ENCODE measurements at places on chromosomes 7 and 10.

DNA sequence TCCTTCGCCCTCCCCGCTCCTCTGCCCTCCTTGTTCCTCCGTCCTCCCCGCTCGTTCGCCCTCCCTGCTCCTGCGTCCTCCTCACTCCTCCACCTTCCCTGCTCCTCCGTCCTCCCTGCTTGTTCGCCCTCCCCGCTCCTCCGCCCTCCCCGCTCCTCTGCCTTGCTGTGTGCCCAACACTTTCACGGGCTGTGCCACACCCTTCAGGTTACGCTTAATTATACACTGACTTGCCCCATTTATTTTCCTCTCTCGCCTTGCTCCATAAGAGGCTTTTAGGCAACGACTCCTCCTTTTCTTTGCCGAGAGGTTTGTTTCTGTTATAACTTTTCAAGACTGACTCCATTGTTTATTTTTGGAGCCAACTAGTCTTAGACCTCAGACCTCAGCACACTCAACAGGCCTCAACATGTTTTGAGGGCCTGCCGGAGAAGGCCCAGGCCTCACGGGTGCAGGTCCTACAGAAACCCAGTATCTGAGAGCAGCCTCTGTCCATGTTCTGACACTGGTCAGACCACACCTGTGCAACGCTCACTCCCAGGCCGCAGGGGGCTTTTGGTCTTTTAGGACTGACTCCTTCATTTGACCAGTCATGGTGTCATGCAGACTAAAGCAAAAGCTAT, 18.2 kb upstream of the PRKAG2 start:
- DNase-seq, result no peak

GRCh38 chr10:117804470-117805011, 242.2 kb downstream of the RAB11FIP2 start:
- DNase-seq, result no peak

GRCh38 chr7:88191911-88192310, 27.9 kb downstream of the SRI start:
- DNase-seq, result no peak

GRCh38 chr10:108203905-108204527, 1039.5 kb upstream of the SORCS1 start:
- DNase-seq, result no peak

DNA sequence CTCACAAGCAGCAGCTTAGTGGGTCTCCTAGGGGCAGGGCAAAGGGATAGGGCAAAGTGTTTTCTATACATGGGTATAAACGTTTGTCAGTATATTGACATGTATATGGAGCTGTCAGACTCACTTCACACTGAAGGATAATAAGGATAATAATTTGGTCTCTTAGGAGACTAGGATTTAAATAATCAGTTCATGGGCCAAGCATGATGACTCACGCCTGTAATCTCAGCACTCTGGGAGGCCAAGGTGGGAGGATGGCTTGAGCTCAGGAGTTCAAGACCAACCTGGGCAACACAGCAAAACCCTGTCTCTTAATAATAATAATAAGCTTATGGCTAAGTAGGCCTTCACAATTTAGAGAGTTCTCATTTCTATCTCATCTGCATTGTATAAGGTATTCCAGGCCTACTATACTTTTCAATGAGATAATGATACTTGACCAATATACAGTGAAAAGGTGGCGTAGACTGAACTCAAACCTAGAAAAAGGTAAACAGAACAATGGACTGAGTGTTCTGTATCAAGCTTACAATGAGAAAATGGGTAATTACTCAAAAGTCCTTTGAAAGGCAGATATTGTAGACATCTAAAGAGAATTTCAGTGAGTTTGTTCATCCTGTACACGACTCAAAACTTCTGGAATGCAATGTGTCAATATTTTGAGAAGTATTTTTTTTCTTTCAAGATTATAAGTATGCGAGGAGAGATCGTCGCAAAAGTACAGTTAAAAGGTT, 7.0 kb downstream of the GSAP start:
- no peak for DNase-seq

DNA sequence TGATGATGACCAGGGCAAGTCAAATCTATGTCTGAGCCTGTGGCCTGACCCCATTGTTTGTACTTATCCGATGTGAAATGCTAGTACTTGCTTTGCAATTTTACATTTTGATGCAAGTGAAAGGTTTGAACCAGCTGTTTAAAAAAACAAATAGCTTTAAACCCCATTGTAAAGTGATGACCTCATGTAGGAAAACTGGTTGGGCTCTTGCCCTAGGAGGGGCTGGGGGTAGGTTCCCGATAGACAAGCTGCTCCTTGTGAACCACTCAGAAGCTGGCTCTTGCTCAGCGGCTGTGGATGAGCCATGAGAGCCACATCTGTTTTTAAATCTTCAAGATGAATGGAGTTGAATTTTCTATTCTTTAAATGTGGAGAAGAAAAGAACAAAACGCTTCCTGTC, 185.3 kb downstream of the WDR11 start:
- no peak for DNase-seq

GRCh38 chr7:99248391-99249095, 24.1 kb upstream of the MYH16 start:
- no peak for DNase-seq

GRCh38 chr10:77837248-77837924, 89.2 kb downstream of the DLG5 start:
- DNase-seq, result peak; percentile 43

DNA sequence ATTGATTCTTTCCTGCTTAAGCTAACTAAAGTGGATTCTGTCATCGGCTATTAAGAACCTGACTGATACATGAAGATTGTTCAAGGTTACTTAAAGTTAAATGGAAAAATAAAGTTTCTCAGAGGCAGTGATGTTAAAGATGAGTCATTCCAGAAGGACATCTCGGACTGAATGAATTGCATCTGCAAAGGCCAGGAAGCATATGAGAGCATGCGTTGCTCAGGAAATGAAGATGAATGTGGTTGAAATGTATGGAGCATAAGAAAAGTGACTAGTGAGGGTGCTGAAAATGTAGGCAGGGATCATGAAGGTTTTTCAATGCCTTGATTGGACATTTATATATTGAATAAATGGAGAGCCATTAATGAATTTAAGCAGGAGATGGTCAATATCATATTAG, 133.9 kb upstream of the GHITM start:
- no peak for DNase-seq

DNA sequence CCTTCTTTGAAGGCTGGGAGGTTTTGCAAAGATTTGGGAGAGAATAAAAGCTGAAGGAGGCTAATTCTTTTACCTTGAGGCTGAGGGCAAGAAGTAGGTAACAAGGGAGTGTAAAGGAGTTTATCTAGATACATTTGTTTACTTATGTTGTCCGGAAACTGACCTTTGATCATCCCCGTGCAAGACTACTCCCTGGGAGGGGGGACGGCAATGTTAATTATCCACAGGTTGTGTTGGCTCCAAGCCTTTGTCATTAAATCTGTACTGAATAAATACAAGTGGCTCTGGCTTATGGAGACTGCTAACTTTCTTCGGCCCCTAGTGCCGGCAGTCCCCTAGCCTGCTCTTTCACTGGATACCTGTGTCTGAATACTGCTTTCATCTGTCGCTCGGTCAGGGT, 1250.6 kb upstream of the LRRTM3 start:
- DNase-seq, result no peak

DNA sequence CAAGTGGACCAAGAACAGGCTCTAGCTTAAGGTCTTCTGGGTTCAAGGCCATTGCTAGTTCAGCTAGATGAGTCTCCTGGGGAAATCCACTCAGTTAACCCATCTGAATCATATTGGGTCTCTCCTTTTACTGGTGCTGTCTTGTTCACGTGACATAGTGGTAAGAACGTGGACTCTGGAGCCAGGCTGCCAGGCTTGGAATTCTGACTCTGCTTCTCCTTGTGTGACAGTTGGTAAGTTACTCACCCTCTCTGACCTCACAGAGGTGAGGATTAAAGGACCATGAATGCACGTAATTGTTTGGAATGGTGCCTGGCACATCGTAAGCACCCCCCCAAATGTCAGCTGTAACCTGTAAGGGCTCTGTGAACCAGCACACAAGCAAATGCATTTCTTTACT, 9.7 kb upstream of the CALU start:
- DNase-seq, result no peak

DNA sequence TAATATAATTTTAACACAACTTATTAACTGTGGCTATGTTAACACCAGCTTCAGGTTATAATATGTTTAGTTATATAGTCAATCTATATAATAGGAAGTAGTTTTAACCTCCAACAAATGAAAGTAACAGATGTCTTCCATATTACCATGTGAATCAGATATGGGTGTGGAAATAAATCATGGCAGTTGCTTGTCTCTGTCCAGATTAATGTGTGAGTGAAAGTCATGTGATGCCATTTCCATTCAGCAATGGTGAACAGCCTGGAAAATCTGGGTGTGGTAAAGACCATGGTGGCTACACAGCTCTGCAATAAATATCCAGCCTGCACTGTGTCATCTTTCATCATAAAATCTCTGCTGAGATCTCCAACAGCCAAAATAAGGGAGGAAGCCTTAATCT, 27.8 kb downstream of the HEPACAM2 start:
- no peak for DNase-seq

DNA sequence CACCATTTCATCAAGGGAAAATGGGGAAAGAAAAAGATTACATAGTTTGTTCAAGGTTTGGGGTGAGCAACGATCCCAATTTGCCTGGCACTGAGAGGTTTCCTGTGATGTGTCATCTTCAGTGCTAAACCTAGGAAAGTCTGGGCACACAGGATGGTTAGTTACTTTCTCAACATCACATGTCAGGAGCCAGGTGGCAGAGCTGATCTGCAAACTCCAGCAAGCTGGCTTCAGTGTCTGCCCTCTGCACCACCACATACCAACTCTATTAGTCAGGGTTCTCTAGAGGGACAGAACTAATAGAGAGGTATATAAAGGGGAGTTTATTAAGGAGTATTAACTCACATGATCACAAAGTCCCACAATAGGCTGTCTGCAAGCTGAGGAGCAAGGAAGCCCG, 11.3 kb downstream of the ADAM12 start:
- DNase-seq, result no peak

DNA sequence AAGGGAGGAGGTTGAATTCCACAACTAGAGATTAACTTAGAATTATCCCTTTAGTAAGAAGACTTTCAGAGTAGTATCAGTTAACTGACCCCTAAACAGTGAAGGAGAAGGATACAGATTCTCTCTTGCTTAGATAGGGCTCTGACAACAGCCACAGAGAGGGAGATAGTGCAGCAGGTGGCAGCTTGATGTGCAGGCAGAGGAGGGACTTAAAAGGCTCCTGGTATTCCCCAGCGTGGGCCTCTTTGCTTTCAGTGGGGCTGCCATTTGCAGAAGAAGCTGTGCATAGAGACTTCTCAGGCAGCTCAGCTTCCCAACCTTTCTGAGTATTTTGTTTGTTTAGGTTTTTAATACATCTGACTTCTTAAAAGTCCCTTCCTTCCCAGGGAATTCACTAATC, 16.0 kb downstream of the FZD1 start:
- no peak for DNase-seq

DNA sequence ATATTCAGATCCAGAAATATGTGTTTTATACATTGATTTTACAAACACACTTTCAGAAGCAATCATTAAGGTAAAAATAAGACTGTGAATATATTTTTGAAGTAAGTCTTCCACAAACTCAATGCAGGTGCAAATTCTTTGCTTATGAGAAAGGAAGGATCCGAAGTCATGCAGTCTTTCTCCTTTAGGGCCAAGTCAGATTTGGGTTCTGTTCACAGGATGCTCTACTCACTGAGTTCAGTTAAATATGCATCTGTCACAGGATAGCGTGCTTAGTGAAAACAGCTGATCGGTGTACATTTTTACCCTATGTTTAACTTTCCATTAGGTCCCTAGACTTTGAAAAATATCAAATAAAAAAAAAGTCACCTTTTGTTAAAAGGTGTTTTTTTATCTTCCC, 608.5 kb downstream of the PHTF2 start:
- no peak for DNase-seq

DNA sequence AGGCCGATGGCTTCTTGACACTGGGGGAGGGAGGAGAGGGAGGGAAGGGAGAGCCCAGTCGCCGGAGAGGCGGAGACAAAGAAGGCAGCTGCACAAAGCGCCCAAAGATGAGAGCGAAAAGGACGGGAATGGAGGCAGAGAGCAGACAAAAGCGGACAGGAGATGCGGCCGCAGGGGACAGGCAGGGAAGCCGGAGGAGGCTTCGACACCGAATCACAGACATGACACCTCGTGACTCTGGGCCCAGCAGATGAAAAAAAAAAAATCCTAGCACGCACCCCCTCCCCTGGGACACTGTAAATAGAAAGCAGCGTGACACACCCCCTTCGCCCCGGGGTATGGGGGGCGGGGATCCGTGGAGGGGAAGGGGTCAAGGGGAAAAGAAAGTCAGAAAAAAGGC, 976 bp downstream of the NAT16 start:
- DNase-seq, result no peak

DNA sequence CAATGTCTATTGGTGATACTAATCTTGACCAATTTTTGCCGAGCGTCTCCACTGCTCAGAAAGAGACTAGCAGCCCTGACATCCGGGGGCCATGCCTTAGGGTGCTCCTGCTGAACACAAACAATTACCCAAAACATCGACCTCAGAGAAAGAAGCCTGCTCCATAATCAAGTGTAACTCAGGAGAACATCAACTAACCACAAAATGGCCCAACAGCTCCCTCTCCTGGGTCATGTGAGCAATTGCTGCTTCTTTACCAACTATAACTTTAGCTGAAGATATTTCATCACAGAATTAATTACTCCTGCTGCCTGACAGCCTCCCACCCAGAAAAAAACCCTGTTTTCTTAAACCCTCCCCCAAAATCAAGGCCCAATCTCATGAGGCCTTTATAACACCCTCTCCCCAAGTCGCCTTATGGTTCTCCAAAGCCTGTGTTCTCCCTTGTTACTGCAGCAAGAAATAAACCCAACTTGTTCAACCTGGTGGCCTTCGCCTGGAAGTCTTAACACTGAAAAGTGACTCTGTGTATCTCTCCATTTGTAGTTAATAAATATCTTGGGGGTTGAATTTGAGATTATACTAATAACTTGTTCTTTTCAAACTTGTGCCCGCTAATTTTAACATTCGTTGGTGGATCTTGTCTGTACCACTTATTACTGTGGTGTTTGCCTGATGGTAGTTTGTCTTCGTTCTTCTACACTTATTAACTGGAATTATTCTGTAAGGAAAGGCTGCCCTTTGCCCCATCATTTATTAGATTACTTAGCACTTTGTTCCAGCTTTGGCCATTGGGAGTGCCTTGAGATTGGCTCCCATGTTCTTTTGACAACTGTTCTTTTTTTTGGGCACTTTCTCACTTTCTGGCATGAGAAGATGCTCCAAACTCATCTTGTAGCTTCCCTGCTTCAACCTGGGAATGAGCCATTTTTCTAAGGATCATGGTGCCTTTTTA, 21.2 kb upstream of the RAMP3 start:
- peak; percentile 45 for DNase-seq

Measured in activated CD4-positive, alpha-beta T cell treated with anti-CD3 and anti-CD28 coated beads for 24 hours (primary cell).